ENCODE measurements at places on chromosomes 16 and 17.

DNA sequence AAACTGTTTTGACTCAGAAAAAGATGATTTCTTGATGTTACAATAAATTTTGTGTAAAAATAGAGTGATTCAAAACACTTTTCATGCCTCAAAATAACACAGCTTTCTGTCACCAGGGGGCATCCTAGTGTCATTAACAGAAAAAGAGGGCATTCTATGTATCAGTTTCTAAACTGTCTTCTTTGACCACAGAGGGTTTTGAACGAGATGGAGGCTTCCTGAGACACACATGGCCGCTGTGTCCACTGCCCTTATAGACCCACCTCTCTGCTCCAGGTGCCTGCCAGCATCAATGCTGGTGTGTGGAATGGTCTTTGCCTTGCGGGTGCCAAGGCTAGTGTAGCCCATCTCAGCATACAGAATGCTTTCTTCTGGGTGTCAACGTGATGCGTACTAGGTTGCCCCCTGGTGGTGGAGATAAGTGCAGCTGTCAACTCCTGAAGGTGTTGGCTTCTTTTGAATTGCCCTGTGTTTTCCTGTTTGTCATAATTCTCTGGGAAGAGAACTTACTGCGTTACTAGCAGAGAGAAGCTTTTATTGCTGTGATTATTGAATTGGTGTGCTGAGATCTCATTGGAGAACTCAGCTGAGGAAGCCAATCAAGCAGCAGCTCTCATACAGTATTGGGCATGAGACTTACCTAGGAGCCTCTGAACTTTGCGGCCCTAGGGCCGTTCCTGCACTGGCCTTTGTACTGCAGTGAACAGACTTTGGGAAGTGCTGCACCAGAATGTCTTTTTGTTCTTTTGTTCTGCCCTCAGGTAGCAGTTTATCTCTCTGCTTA lies 38.6 kb downstream of the USP10 start:
- DNase-seq, result peak; percentile 56

DNA sequence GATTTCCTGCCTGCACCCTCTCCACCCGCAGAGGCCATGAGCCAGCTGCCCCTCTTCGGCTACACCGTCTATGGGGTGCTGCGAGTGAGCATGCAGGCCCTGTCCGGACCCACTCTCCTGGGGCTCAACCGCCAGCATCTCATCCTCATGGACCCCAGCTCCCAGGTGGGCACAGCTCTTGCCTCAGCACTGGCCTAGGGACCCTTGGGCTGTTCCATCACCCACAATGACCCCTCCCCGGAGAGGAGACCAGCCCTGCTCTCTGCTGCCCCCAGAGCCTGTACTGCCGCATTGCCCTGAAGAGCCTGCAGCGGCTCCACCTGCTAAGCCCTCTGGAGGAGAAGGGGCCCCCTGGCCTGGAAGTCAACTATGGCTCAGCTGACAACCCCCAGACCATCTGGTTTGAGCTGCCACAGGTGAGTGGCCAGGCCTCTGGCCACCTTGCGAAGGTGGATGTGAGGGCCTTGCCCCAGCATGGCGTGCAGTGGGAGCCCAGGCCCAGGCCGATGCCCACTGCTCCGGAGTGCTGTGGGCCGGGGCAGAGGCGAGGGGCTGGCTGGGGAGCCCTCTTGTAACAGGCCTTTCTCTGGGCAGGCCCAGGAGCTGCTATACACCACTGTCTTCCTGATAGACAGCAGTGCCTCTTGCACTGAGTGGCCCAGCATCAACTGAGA lies 7.3 kb upstream of the SMIM5 start:
- no peak for DNase-seq

DNA sequence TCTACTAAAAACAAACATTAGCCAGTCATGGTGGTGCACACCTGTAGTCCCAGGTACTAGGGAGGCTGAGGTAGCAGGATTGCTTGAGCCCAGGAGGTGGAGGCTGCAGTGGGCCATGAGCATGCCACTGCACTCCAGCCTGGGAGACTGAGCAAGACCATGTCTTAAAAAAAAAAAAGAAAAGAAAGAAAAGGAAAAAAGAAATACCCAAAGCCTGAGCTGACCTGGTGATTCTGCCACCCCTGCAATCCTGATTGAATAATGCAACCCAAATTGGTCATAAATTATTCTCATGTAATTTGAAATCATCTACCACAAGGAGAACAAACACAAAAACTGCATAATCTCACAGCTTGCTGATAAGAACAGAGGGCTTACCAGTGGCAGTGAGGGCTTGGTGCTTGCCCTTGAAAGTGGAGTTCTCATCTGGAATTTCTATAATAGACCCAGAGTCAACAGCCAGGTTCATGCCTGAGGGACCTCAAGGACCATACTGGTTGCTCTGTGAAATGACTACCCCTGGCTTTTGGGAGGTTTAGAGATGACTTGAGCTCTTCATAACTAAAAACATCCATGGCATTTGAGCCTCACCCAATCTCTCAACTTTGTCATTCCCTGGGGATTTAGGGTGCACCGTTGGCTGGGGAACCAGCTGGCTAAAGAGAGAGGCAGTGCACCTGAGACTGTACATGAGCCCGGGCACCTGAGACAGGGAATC lies 35.4 kb upstream of the TMC5 start:
- DNase-seq, result no peak

DNA sequence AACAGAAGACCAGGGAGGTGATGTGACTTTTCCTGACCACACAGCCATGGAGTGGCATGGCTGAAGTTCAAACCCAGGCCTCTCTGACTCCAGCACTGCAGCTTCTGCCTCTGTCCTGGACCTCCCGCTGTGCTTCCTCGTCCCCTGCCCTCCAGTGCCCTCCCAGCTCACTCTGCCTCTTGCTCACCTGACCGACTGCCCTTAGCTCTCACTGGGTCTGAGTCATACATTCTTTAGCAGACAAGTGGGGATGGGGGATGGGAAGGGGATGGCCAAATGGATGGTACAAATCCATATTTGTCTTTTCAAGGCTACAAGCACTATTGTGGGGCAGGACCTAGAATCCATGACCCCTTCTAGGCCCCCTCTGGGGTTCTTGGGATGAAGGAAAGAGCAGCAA lies 33.0 kb downstream of the PITPNM3 start:
- DNase-seq, result no peak

- no peak for DNase-seq
These were observed 5.3 kb downstream of the MNT start for GRCh38 chr17:2395258-2396181.

DNA sequence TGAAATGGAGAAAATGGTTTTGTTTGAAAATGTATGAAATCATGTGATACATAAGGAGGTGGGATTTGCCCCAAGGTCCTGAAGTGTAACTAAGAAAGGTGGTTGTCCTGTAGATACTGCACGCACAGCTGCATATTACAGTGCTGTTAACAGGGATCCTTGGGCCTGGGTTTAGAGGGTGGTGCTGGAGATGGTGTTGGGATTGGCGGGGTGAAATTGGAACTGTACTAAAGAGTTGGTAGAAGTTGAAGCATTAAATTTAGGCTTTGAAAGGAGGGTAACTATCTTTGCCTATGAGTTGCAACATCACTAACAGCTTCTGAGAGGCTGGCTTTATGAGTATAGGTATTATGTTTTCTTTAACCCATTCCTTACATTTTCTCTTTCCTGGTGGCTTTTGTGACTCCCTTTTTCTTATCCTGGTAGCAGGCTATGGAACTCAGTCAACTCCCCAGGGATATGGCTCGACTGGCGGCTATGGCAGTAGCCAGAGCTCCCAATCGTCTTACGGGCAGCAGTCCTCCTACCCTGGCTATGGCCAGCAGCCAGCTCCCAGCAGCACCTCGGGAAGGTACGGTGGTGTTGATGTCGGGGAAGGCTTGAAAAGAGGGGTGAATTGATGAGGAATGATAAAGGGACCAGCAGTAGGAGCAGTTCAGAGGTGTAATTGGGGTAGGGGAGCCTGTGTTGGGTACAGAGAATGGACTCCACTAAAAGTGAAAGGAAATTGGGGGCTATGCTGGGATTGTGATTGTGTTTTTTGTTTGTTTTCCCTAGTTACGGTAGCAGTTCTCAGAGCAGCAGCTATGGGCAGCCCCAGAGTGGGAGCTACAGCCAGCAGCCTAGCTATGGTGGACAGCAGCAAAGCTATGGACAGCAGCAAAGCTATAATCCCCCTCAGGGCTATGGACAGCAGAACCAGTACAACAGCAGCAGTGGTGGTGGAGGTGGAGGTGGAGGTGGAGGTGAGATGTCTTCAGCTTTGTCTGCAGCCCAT lies 3.8 kb downstream of the FUS start:
- no peak for DNase-seq

- DNase-seq, result peak; percentile 33
These were observed 172.6 kb downstream of the CDK5R1 start for GRCh38 chr17:32659419-32659842.

DNA sequence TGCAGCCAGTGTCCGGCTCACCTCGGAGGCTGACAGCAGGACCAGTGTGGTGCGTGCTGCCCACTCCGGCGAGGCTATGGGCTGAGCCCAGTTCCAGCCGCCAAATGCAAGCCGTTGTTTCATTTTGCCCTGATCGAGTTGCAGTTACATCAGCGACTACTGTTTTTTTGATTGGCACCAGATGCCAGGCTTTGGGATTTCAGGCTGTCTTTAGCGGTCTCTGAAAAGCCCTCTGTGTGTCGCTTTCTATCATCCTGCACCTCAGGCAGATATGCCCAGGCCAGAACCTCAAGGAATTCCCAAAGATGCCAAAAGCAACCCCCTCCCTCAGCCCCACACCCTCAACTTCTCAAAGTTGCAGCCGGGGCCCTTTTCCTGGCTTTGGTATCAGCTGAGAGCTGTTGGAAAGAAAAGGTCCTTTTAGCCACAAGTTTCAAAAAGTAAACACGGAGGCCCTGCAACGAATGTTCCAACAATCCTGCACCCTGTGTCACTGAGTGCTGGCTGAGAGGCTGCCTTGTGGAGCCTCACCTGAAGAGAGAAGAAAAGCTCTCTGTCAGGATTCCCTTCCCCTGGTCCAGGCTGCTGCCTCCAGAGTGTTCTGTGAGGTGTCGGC lies 58.9 kb downstream of the WWP2 start:
- DNase-seq, result no peak

DNA sequence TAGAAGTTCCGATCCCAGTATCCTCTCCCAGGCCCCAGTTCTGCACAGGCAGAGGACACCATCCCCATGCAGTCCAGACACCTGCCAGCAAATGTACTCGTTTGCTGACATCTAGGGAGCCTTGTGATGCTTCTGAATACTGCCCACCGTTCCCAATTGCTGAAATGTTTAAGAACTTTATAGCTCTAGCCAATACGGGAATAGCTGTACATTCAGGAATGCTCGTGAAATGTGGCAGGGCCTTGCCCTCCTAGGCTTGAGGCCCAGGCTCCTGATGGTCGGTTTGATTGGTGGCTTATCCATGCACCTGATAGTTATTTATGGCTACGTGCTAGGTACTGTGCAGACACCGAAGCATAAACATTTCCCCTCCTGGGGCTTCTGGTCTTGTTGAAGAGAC lies 255.5 kb downstream of the PRKCA start:
- DNase-seq, result no peak

GRCh38 chr17:78910497-78911284 lies 7.7 kb upstream of the CEP295NL start:
- no peak for DNase-seq

GRCh38 chr16:8919089-8919933 lies 37.2 kb downstream of the LITAFD start:
- DNase-seq, result no peak

DNA sequence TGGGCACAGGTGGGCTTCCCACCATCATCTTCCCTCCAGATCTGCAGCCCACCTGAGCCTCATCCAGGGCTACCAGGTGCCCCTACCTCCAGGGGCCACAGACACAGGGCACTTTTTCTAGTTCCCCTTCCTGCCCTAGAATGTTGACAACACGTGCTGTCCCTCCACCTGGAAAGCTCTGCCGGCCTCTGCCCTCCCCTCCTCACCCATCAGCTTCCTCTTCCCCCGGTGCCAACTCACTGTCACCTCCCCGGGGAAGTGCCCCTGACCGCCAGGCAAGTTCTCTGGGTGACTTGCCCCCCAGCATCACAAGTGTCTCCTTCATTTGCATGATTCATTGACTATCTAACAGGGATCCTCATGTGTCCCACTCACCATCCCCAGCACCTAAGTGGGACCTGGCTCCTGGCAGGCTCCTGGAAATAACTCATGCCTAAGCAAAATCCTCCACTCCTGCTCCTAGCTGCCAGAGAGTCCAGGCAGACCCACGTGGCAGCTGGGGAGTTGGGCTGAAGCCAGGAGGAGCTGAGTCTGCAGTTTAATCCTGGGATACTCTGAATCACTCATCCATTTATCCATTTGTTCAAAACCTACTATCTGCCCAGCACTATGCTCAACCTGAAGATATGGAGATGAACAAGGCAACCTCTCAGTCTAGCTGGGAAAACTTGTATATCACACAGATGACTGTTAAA lies 304.4 kb downstream of the FOXL1 start:
- peak; percentile 23 for DNase-seq

DNA sequence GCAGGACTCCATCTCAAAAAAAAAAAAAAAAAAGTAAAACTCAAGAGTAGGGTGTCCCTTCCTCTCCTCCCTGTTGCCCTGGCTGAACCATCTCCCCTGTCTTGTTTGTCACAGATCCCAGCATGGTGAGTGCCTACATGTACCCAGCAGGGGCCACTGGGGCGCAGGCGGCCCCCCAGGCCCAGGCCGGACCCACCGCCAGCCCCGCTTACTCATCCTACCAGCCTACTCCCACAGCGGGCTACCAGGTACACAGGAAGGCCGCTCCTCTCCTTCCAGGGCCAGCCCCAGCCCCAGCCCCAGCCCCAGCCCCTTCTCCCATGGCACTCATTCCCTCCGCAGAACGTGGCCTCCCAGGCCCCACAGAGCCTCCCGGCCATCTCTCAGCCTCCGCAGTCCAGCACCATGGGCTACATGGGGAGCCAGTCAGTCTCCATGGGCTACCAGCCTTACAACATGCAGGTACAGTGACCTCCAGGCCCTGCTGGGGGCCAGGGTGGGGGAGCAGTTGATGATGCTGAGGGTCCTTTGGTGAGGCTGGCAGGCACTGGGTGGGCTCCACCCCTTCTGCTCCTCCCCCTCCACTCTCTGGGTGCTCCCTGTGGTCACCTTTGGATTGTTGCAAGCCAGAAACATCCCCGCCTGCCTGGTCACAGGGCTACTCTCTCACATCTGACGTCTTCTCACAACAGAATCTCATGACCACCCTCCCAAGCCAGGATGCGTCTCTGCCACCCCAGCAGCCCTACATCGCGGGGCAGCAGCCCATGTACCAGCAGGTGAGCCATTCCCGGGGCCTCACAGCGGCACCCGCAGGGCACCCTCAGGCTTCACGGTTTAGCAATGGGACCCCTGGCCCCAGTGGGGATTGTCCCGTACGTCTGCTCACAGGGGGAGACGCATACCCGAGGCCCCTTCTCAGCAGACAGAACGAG lies 2.5 kb upstream of the MRPL12 start:
- no peak for DNase-seq
